ENCODE measurements at places on chromosomes 12 and 14.

- peak; percentile 30 for DNase-seq
These were observed 64.0 kb upstream of the WSCD2 start for GRCh38 chr12:108065069-108065468.

GRCh38 chr14:95313707-95314106 lies 6.0 kb downstream of the CLMN start:
- no peak for DNase-seq

DNA sequence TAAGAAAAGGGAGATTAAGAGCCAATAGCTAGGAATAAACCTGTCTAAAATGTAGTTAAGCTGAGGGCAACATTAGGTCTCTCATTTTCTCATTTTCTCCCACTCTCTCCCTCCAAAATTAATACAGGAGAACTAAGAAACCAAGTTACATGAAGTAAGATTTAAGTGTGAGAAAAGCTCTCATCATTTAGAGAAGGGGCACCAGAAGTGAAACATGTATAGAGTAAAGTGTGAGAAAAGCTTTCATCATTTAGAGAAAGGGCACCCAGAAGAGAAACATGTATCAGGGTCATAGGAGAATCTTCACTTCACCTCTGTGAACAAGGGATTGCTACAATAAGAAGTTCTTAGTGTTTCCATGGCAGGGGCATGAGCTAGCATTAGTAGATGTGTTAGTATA lies 132.4 kb upstream of the CNTN1 start:
- DNase-seq = no peak

GRCh38 chr14:79294499-79294898 lies 916.8 kb downstream of the DIO2 start:
- DNase-seq = no peak

DNA sequence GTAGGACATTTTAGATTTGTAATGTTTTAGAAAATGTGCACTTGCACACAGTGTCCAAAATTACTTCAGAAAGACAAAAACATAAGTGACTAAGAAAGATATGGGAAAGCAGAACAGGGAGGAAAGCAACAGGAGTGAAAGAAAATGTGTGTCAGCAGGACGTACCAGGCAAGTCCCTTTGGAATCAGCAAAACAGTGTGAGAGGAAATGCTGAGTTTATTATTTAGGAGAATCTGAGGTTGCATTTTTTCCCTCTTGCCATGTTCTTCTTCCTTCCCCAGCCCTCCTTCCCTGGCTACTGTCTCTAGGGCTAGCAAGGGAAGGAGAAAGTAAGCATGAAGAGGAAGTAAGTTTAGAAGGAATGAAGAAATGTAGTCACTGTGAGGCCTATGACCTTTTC lies 67.7 kb upstream of the CD163 start:
- no peak for DNase-seq

- no peak for DNase-seq
These were observed 104.4 kb downstream of the SSPN start for GRCh38 chr12:26299751-26300150.

DNA sequence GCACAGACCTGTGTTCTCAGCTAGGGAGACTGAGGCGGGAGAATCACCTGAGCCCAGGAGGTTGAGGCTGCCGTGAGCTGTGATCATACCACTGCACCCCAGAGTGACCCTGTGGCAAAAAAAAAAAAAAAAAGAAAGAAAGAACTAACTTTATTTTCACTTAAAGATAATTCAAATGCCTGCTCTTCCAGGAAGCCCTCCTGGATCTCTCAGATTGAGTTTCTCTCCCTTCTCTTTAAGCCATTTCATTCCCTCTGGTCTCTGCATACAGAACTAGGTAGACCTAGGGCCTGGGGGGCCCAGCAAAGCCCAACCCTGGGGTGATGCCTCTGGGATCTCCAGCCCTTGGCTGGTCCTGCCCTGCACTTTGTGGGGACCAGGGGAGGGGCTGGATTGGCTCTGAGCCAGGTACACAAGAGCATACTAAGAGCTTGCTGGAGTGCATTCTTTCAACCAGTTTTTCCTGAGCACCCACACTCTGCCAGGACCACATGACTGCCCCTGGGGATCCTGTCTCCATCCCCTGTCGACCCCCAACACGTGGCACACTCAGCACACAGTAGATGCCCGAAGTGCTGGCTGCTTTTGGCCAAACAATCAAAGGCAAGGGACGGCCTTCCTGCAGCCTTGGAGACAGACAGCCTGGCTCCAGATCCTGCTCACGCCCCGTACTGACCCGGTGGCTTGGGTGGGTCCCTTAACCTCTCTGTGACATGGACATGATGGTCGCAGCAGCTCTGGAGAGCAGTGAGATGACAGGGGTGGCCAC lies 52.7 kb downstream of the CYP46A1 start:
- DNase-seq = no peak

DNA sequence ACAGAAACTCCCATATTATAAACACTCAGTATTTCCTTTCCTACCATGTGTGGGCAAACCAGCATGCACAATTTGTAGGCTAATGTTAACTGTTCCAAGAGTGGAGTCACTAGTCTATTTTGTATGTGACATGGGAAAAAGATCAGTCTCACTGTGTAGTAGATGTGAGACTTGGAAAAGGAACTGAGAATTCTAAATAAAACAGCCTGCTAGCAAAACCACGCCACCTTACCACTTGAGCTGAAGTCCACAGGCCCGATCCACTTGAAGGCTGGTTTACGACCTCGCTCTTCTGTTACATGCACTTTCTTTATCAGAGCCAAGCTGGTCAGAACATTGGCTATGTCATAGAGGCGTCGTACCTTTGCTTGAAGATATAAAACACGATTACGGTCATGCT lies 22.5 kb downstream of the E2F7 start:
- no peak for DNase-seq

DNA sequence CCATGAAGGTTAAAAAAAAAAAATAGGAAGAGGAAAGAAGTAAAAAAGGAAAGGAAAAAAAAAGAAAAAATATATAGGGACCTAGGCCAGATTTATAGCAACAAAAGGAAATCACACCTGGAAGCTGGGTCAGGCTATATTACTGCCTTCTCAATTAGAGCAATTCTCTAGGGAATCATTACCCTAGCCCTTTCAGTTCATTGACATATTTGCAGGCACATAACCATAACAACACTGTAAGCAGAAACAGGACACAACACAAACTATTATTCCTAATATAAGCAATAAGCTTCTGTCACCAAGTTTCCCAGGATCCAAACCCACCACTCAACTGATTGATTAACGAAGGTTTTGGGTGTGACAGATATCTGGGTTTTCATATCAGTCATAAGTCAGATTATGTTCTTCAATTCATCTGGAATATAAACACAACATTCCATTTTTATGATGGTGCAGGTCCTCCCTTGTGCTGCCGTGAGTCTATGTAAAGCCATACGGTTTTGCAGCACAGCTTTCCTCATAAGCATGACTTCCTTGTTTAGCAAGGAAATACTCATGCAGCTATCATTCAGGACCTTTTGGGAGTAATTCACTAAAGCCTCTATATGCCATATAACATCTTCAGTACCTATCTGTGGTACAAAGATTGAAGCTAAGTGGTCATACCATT lies 4.2 kb downstream of the PCNX4 start:
- DNase-seq = no peak

- DNase-seq = no peak
These were observed 30.5 kb downstream of the TSPAN19 start for GRCh38 chr12:85005615-85006014.

DNA sequence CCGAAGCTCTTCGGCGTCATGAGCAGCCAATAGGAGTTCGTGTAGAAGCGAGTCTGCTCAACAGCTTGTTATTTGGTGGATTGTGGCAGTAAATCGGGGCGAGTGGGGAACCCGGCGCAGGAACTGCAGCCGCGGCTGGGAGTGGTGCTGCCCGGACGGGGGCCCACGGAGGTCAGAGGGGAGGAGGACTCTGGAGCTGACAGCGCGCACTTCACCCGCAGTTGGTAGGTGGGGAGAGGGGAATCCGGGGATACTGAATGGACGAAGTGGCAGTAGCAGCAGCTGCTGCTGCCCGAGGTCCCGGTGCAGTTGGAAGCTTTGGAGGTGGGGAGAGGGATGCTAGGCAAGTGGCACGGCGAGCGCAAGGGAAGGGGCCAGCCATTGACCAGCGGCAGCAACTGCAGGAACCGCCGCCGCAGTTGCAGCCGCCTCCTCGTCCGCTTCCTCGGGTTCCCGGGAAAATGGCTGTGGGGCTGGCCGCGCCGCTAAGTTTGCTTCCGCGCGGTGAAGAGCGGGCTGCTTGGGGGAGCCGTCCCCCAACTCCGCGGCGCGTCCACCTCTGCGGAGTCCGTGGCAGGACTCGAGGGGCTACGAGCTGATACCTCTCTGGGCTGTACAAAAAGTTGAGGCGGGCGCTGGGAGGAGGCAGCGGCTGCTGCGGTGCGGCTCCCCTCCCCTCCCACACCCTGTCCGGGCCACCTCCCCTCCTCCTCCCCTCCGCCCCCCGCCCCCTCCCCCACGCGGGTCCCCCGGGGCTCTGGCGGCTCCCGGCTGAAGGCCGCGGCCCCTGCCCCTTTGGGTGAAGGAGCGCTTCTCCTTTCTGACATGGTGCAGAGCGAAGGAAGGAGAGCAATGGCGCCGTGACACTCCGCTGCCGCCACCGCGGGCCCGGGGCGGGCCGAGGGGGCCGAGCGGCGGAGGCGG lies at the start of gene ARID4A:
Gene ARID4A (plus strand): TSS at position 79 of the 924 bp plus-strand sequence. CDS start 1,300 bp downstream, outside the sequence.
- DNase-seq = no peak

DNA sequence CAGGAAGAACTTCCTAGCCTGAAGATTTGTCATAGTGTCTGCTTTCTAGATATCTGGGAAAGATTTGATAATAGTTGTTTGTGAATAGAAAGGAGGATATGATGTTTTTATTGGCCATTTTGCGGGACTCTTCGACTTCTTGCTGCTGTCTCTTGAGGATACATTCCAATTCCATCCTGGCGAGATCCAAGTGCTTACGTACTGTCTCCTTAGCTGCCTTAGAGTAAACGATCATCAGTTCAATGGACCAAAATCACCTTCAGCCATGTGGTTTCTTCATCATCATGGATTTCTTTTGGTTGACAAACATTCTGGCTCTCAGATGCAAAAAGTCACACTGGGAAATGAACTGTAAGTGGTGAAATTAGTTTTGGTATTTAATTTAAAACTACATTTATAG lies 82.7 kb upstream of the SCN8A start:
- DNase-seq = no peak

GRCh38 chr14:92456215-92457015 lies 57.2 kb upstream of the RIN3 start:
- no peak for DNase-seq

DNA sequence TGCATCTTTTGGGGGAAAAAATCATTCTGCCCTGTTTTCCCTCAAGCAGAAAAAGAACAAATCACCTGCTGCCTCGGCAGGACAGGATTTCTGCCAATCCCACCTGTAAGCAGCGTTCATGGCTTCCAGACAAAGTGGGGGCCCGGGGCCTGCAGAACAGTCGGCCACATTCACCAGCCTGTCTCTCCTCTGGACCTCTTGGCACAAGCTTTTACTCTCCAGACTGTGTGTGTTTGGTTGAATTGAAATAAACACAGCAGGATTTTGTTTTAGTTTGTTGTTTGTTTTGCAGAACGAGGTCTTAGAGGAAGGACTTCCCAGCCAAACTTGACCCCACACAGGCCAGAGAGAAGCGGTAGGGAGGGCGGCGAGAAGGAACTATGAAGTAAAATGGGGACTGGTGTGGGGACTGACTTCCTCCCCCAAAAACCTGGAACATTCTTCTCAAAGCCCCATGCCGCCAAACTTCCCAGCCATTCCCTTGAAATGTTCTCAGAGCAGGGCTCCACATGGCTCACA lies 41.7 kb upstream of the FOS start:
- DNase-seq = no peak

DNA sequence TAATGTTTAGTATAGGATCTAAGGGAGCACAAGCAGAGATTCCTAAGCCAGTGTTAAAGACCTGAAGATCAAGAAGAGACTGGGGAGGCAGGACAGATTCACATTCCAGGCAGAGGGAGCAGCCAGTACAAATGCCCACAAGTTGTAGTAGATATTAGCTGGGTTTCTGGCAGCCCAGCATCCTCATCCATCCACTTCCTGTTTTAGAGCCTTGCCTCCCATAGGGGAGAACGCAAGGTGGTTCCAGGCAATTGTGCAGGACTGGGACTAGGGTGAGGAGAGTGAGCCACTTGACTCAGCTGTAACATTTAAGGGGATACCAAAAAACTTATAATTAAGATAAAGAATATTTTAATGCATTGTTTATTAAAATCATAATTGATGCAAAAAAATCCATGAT lies 71.3 kb upstream of the PSMA6 start:
- no peak for DNase-seq

DNA sequence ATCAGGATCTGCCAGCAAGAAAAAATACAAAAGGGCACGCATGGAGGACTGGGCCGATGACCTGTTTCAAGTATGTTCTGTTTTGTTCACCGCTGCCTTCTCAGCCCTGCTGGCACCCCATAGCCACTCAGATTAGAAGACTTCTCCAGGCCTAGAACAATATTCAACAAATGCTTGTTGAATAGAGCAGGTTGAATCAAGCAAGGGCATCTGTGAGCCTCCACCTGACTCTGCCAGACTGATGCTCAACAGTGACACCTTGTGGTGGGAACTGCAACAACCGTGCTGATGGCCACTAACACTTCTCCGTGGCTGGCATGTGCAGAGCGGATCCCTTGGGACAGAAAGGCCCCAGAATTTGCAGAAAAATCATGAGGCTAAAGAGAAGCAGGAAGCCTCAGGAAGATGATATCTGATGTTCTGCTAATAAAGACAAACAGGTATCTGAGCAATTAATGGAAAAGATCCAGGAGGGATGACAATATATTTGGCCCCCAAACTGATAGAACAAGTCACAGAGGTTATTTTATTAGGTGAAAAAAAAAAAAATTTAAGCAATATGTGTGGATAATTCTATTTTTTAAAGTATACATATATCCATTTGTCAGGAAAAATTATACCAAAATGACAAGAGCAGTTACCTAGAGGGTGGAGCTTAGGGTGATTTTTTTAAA lies 114.3 kb downstream of the KSR2 start:
- peak; percentile 54 for DNase-seq

DNA sequence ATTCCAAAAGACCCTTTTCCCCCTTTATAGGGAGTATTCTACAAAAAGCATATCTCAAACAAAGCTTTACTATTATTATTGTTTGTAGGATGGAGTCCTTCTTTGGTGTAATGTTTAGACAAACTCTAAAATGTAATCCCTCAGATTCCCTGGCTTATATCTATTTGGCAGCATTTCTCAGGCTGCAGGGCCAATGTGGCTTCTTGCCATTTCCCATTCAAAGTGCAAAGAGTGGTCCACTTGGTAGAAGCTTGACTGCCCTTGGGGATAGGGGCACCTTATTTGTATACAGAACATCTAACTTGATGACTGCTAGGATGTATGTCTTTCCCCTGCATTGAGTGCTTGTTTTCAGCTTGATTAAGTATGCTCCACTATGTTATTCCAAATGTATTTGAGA lies 242.7 kb downstream of the PRKD1 start:
- DNase-seq = no peak

GRCh38 chr14:34732802-34733201 lies 18.4 kb upstream of the CFL2 start:
- DNase-seq = no peak

GRCh38 chr12:92802906-92803305 lies 100.1 kb downstream of the PLEKHG7 start:
- DNase-seq = no peak

GRCh38 chr14:24316597-24316950 lies 5.3 kb downstream of the LTB4R start:
- DNase-seq = no peak

GRCh38 chr12:15644700-15645099 lies 144.5 kb downstream of the EPS8 start:
- DNase-seq = no peak

All from NCI-H526 treated with DMSO at 0.1 percent for 48 hours (cell line).